ENCODE measurements at places on chromosomes 3 and 15. TPM values are rescaled to one million over a fixed set of nuclear protein-coding genes. Genes with fewer than 3 reads are reported as not detected.

GRCh38 chr3:58441514-58442450 lies 8.2 kb upstream of the PDHB start:
- no peaks in the 10 kb centered on the region for H3K36me3 ChIP-seq
- no peak for DNase-seq
- no peak overlapping the region for H3K4me3 ChIP-seq

DNA sequence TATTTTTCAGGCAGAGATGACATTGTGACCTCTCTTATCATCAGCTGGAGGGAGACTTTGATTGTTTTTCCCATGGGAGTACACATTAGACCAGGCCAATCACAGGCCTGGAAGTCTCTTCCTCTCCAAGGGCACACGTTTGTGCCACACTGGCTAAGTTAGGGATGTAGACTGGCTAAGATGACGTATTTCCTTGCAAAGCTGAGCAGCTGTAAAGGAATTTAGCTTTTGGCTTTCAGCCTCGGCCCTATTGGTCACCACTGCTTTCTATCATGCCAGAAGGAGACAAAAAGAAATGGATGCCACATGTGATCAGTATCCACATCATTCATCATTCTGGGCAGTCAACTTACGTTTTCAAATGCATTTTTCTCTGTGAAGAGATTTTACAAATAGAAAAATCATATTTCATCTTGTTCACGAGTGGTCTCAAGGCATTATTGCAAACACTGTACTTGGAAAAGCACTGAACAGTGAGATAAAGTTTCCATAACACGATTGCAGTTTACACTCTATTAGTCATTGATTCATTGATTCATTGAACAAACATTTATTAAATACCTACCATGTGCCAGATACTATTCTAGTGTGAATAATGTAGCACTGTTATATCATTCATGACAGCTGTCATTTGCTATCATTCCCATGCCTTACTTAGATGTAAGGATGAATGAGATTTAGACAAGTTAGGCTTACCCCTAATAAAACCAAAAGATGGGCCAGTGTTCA lies 27.0 kb upstream of the RNF7 start:
- H3K4me3 ChIP-seq = no peak overlapping the region
- DNase-seq = peak; percentile 93
- no peaks in the 10 kb centered on the region for H3K27me3 ChIP-seq
- H3K36me3 ChIP-seq = no peaks in the 10 kb centered on the region
- H3K27ac ChIP-seq = peak overlapping the region; percentile 70

DNA sequence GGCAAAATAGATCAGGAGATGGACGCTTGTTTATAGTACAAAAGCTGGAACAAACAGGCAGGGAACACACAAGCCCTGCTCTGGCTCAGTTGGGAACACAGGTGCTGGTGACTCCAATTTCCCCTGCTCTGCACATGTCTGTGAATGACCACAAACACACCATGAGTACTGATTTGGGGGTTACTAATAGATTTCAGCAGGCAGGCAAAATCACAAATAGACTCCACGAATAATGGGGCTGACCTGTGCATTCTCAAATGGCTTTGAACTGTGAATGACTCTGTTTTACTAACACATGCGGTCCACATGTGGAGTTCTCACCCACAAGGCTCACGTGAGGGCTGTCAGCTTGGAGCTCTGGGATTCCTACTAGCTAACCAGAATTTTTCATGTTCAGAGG lies 3.9 kb downstream of the RTP3 start:
- no peak overlapping the region for H3K27ac ChIP-seq
- no peaks in the 10 kb centered on the region for H3K36me3 ChIP-seq
- H3K4me1 ChIP-seq = peaks cover 15% of the 10 kb centered on the region
- DNase-seq = no peak
- H3K4me3 ChIP-seq = no peak overlapping the region

The CYP1A2 gene
- not detected for polyA plus RNA-seq

DNA sequence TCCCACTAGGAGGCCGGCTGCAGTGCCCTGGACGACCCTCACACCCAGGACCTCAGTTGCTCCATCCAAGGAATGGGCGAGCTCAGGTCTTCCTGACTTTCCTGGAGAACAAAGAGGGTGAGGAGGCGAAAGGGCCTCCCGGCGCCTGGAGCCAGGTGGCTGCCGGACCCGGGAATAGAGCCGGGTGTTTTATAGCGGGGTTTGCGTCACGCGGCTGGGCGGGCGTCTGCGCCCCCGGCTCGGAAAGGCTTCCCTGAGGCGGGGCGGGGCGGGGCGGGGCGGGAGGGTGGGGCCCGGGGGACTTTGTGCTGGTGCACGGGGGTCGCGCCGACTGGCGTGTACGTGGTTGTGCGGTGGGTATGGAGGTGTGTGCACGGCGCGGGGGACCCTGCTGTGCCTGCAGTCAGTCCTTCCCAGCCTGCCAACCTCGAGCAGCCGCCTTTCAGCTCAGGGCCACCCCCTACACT lies 4.6 kb upstream of the PRKCD start:
- H3K27me3 ChIP-seq = no peaks in the 10 kb centered on the region
- H3K4me1 ChIP-seq = peaks cover 4% of the 10 kb centered on the region
- peak; percentile 31 for DNase-seq
- H3K36me3 ChIP-seq = no peaks in the 10 kb centered on the region
- no peak overlapping the region for H3K27ac ChIP-seq

- no peak overlapping the region for H3K4me3 ChIP-seq
- H3K27me3 ChIP-seq = no peaks in the 10 kb centered on the region
- no peak overlapping the region for H3K27ac ChIP-seq
- no peak for DNase-seq
- no peaks in the 10 kb centered on the region for H3K36me3 ChIP-seq
These were observed 82.3 kb downstream of the LRTM1 start for GRCh38 chr3:54845551-54845950.
